NCI-H146 (cell line): ENCODE measurements at places on chromosomes 2 and 18.
A peak's percentile ranks its signal among the peaks of the same experiment; 100 is the strongest.

- DNase-seq, result no peak
Observed at GRCh38 chr18:71293322-71293721, 1004.5 kb downstream of the SOCS6 start.

DNA sequence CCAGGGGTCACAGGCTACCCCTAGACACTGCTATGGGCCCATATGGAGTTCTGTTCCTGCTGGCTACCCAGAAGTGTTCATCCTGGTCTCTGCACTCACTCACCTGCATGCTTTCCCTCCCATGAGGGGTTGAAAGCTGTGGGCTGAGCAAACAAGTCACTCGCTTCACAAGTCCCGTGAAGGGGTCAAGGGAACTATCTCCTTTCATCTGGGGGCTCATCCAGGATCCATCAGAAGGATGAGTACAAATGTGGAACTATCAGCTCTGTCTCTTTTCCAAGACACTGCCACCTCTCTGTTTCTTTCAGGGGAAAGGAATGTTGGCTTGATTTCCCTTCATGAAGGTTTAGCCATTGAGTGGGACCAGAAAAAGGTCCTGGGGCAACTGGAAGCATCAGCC, 21.7 kb downstream of the SULT1C4 start:
- no peak for DNase-seq

DNA sequence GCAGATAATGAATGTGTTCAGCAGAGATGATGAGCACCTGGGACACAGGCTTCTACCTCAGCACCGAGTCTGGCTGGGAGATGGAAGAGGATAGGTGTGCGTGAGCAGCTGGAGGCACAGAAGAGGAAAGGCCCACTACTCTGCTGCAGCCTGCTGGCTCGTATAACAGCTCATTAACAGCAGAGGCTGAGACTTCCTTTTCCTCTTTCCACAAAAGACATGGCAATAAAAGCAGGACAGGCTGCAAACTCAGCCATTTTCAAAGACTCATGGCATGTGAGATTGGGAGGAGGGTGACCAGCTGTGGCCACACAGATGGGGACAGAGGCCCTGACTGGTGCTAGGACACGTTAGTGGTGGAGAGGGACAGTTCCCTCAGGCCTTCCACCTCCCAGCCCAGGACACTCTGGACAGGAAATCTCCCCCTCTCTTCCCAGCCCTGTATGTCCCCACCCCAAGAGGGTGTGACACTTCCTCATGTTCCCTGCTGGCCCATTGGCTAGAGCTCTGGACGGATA, 60.3 kb downstream of the CACNB4 start:
- peak; percentile 30 for DNase-seq

DNA sequence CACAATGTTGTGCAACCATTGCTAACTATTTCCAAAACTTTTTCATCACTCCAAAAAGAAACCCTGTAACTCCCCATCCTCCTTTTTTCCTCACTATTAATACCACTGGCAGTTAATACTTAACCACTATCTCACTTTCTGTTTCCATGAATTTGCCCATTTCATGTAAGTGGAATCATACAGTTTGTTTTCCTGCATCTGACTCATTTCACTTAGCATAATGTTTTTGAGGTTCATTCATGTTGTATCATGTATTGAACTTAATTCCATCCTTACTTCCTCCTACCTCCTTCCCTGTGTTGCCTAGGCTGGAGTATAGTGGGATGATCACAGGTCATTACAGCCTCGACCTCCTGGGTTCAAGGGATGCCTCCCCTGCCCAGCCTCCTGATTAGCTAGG, 68.3 kb downstream of the FAM117B start:
- DNase-seq, result no peak

- DNase-seq, result no peak
Observed at GRCh38 chr2:98875081-98875728, 60.8 kb downstream of the CRACDL start.

- DNase-seq, result no peak
Observed at GRCh38 chr18:41783065-41783818, 171.8 kb upstream of the PIK3C3 start.

GRCh38 chr2:96957244-96957643, 29.1 kb downstream of the FAM178B start:
- DNase-seq, result peak; percentile 85

GRCh38 chr2:101830555-101830954, 133.0 kb downstream of the MAP4K4 start:
- no peak for DNase-seq

DNA sequence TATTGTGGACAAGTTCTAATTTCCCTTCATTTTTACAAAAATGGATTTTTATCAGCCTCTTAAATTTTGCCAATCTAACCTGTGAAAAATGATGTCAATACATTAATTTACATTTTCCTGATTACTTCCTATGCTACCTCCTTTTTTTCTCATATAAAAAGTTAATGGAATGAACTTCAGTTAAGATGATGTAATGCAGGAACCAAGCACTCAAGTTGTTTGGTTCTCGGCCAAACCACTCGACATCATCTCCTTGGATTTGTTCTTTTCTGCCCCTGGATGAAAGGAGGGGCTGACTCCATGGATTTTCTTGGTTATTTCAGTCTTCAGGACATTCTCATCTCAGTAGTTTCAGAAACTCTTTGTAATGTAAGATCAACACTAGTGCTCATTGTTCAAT, 253.1 kb upstream of the NXPH2 start:
- no peak for DNase-seq

GRCh38 chr2:108640731-108641130, 78.6 kb upstream of the RANBP2 start:
- no peak for DNase-seq

- DNase-seq, result no peak
Observed at GRCh38 chr2:239966853-239967552, 58.1 kb downstream of the NDUFA10 start.

DNA sequence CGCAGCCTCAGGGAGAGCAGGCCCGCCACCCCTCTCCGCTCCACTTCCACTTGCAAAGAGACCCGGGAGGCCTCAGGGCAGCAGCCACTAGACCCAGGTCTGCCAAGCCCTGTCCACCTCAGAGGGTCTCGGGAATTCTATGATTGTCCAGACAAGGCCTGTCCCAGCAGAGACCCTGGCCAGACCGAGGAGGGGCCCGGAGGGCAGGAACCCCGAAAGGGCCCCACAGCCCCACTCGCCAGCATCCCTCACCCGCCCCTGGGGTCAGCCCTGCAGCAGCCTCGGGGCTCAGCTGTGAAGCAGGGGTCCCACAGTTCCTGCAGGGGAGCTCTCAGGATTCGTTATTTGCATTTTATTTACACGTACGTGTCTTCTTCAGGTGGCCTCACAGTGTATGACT, 269.5 kb downstream of the EIPR1 start:
- DNase-seq, result no peak

- DNase-seq, result peak; percentile 24
Observed at GRCh38 chr2:148817210-148817708, 57.8 kb upstream of the KIF5C start.

DNA sequence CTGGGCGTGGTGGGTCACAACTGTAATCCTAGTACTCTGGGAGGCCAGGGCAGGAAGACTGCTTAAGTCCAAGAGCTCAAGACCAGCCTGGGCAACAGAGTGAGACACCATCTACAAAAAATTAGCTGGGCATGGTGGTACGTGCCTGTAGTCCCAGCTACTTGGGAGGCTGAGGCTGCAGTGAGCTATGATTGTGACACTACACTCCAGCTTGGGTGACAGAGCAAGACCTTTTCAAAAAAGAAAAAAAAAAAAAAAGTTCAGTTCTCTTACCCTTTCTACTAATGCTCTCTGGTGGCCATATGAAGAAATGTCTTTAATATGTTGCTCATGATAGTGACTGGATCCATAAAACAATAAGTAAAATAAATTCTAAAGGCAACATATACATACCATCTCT, 14.9 kb downstream of the TYW5 start:
- peak; percentile 13 for DNase-seq

DNA sequence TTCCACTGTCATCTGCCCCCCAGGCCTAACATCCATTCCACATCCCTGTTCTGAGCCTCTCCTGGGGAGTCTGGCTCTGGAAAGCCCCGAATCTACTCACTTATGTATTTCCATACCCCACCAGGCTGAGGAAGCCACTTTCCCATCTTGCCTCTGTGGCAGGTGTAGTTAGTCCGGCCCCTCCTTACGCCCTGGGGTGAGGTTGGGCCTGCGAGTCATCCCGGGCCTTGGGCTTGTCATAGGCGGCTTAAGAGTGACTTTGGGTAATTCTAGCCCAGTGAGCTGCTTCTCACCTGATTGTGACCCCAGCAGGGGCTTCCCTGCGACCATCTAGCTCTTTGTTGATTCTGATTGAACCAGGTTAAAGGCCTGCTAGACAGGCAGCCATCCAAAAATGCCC, 21.1 kb downstream of the PCARE start:
- no peak for DNase-seq

DNA sequence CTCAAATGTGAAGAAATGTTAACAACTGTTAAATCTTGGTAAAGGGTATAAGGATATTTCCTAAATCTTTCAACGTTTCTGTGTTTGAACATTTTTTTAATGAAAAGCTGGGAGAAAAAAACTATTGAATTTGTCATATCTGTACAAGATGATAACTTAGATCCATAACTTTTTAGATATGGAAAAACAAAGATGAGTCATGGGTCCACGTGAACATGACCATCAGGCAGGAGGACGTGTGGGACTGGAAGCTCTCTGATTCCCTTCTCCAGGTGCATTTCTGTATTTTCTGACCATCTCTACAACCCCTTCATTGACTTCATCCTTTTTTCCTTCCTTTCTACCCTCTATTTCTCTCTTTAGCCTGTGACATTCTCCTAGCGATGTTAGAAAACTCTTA, 141.6 kb downstream of the DHRS9 start:
- DNase-seq, result no peak

GRCh38 chr18:48682768-48683167, 143.9 kb downstream of the CTIF start:
- DNase-seq, result no peak

DNA sequence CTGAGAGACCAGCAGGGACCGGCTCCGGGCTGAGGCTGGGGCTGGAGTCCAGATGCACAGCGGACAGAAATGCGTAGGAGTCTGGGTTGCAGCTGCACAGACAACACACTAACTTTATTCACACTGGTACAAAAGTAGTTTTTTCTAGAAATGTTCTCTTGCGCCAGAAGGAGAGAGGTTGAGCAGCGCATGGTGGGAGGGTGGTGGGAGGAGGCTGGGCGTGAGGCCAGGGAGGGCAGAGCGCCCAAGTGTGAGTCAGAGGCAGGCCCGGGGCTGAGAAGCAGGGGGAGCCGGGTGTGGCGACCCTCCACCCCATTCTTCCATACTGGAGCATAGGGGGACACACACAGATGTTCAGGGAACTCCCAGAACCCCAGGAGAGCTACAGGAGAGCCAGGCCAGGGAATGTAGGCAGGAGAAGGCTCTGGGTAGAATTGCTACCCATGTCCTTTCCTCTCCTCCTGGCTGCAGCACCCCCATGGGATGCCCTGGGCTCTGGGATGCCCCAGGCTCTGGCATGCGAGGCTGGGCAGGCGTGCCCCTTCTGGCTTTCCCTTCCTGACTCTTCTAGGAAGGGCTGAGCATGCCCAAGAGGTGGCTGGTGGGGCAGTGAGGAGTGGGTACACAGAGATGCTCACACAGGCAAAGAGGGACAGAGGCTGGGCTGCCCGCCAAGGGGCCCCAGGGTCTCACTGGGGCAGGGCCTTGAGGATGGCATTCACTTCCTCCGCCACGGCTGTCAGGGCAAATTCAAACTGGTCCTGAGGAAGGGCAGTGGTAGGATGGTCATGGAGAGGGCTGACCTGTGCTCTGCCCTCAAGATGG, 10.6 kb downstream of the DNAJB2 start:
- no peak for DNase-seq

DNA sequence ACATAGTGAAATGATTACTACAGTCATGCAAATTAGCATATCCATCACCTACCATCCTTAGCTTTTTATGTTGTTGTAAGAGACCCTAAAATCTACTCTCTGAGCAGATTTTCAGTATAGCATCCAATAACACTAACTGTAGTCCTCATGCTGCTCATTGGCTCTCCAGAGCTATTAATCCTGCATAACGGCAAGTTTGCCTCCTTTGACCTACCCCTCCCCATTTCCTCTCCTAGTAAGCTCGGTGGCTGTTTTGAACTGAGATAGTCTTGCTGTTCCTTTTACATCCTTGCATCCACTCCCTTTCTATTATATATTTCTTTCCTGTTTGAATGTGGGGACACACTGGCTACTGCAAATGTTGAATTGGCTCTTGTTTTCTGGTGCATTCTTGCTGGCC, 481.5 kb downstream of the TSN start:
- DNase-seq, result no peak

DNA sequence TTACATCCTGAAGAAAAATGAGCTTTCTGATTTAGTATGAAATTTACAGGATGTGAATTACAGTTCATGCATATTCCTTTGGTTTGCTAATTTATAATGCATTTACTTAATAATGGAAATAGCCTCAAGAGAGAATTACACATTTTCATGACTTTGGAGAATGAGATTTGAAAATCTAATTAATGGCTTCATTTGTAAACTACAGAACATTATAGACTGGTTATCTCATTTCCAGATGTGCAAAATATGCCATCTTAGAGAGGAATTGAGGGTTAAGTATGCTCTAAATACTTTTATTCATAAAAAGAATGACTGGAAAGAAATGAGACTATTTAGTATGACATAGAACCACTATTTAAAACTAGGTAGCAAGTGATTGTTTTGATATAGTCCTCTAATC, 94.2 kb upstream of the DNAJC10 start:
- DNase-seq, result no peak

DNA sequence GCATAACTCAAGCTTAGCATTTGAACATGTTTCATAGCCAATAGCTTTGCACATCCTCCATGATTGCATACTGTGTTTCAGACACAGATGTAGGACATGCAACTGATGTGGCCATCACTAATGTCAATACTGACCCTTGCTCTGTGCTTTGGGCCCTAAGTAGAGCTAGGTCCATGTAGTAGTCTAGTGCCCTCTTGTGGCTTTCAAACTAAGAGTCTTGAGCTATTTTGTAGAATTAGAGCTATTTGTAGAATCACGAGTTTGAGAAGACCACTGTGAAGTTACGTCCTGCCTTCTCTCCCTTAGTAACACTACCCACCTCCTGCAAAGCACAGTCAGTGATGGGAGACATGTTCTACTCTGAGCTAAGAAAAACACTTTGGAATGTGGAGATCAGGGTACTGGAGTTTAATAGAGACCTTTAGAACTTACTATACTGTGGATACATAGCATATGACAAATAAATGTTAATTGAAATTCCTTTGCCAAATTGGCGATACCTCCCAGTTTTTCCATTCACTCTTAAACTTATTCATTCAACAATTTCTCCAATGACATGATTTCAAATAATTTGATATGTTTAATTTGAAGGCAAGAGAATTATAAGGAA, 306.5 kb upstream of the TNP1 start:
- DNase-seq, result peak; percentile 52

DNA sequence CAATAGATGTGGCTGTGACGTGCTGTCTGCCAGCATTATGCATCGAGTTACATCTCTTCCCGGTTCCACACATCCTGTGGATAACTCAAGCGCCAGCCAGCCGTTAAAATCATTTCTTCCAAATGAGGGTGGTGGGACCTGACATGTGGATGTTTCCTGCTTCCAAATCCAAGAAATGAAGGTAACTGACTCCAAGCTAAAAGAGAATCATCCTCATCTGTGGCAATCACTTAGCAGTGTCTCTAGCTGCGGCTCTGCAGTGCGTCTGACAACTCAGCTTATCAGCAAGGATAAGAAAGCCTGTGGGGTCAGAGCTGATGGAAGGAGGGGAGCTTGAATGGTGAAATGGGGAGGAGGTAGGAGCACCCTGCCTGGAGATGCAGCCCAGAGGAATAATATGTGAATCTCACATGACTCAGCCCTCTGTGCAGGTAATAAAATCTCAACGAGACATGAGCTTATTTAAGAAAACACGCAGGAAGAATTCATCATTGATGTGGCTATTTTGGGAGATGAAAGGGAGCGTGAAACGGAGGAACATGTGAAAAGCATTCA, 382.2 kb upstream of the TRIB2 start:
- DNase-seq, result no peak

- no peak for DNase-seq
Observed at GRCh38 chr18:37012452-37012851, 183.5 kb downstream of the KIAA1328 start.
